ENCODE measurements at places on chromosomes 5 and 9.

DNA sequence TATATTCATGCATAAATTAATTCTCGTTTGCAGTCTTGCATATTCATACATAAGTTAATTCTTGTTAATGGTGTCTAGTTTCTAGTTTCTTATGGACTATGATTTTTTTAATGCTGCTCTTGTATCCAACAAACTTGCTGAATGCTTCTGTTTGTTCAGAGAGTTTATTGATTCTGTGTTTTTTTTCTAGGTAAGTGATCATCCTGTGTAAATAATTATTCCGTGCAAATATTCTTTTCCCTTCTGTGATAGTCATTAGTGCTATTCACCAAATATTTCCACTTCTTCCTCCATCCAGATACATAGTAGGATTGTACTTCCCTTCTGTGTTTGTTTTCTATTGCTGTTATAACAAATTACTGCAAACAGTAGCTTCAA lies 35.8 kb upstream of the SHISAL2B start:
- no peaks in the 10 kb centered on the region for H3K4me1 ChIP-seq
- no peaks in the 10 kb centered on the region for H3K27me3 ChIP-seq
- no peaks in the 10 kb centered on the region for H3K36me3 ChIP-seq
- no peak overlapping the region for H3K27ac ChIP-seq
- no peak overlapping the region for H3K4me3 ChIP-seq
- no peak for DNase-seq

GRCh38 chr5:169647566-169647965 lies 10.5 kb downstream of the DOCK2 start:
- peaks cover 62% of the 10 kb centered on the region for H3K36me3 ChIP-seq
- no peak overlapping the region for H3K4me3 ChIP-seq
- no peak for DNase-seq
- H3K27me3 ChIP-seq = no peaks in the 10 kb centered on the region
- peak overlapping the region; percentile 2 for H3K27ac ChIP-seq

DNA sequence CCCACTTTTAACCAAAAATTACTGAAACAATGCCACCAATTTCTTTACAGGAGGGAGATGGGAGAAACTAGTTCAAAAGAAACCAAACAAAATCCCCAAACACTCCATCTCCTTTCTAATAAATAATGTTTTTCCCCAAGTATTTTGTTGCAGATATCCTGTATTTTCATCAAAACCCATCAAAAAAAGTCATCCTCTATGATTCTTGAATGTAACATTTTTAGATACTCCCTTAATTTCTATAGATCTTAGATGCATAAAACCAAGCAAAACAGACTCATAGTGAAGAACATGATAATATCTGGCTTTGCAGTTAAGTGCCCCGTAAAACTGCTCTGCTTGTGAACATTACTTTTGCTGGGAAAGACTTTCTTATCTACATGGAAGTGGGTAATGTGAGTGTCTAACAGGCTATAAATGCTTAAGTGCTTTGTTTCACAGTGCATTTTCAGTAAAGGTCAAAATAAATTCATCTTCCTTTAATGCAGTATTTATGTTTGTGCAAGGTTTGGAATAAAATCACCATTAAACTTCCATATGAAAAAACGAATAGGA lies 77.3 kb upstream of the TBCA start:
- H3K4me3 ChIP-seq = no peak overlapping the region
- no peak for DNase-seq
- H3K27ac ChIP-seq = no peak overlapping the region
- no peaks in the 10 kb centered on the region for H3K36me3 ChIP-seq
- H3K4me1 ChIP-seq = peaks cover 12% of the 10 kb centered on the region

GRCh38 chr5:111580956-111581355 lies 68.6 kb upstream of the STARD4 start:
- no peak for DNase-seq
- H3K27ac ChIP-seq = no peak overlapping the region
- no peak overlapping the region for H3K4me3 ChIP-seq
- peaks cover 8% of the 10 kb centered on the region for H3K4me1 ChIP-seq

DNA sequence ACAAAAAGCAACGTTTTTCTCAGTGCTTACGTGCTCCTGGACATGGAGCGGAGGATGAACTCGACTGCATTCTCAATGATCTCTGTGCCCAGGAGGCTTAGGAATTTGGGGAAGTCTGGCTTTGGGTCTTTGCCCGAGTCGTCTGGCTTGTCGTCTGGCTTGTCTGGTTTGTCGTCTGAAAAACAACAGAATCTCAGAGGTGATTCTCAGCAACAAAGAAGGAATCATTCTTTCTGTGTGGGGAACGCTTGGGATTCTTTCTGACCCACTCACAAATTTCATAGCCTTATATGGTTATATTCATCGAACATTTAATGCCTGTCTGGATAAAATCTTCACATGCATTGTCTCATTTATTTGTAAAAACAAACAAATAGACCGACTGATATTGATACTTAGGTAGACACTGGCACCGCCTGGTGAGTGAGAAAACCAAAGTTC lies 4.7 kb downstream of the C5orf46 start:
- H3K4me1 ChIP-seq = no peaks in the 10 kb centered on the region
- no peaks in the 10 kb centered on the region for H3K36me3 ChIP-seq
- no peak overlapping the region for H3K27ac ChIP-seq

DNA sequence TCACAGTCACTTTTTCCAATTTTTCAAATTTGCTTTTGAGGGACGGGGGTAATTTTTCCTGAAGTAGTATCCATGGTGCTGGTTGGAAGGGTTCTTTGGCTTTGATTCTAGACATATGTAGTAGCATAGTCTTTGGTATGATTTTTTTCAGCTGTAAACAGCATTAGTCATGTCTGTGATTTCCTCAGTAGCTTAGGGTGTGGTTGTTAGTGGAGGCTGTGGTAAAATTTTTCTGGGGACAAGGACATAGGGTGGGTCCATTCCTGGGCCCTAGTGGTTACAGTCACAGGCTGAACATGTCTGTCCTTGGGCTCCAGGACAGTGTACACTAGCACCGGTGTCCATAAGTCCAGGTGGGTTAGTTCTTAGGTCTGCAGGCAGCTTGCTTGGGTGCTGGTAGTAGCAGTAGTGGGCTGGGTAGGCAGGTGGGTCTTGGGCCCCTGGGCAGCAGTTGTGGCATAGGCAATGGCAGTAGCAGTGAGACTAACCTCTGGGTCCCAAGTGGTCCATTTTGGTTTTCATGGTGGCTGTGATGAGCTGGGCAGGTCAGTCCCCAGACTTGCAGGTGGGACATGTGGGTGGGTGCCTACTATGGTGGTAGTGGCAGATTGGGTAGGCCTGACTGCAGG lies 100.0 kb upstream of the CXCL14 start:
- no peaks in the 10 kb centered on the region for H3K4me1 ChIP-seq
- no peaks in the 10 kb centered on the region for H3K36me3 ChIP-seq
- no peak overlapping the region for H3K4me3 ChIP-seq
- H3K27me3 ChIP-seq = no peaks in the 10 kb centered on the region
- H3K27ac ChIP-seq = no peak overlapping the region

DNA sequence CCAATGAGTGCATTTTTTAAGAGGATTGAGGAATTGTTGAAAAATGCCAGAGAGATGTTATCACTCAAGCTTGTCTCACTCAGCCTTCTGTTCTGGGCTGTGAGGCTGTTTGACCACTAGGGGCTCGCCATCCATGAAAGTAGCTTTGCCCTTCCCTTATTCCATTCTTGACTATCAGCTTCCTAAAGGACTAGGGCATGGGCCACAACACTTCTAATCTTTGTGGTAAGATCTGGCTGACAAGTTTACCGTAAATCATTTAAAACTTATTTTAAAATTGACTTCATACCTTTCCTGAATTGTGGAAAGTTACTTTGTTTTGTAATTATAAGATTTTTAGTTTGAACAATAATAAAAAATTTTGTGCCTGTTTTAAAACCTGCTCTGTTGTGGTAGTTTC lies 49.5 kb downstream of the TJP2 start:
- H3K27me3 ChIP-seq = no peaks in the 10 kb centered on the region
- H3K4me1 ChIP-seq = no peaks in the 10 kb centered on the region
- H3K36me3 ChIP-seq = peaks cover 3% of the 10 kb centered on the region
- DNase-seq = no peak
- no peak overlapping the region for H3K27ac ChIP-seq

DNA sequence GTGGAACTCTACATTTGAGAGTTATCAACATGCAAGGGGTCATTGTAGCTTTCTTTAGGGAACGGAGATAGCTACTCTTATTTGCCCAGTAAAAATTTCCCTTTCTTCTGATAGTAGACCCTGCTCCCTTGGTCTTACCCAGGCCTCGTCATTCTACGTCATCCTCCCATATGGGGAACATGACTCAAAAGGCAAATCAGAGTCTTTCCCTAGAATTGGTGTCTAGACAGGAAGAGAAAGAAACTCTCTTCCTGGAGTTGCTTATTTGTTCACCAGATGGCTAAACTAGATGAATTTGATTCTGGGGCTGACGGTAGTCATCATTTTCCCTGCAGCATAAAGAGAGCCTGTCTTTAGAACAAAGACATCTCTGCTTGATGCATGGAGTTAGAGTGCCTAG lies 12.2 kb upstream of the SLC38A9 start:
- DNase-seq = no peak
- H3K36me3 ChIP-seq = no peaks in the 10 kb centered on the region
- no peak overlapping the region for H3K4me3 ChIP-seq
- H3K27me3 ChIP-seq = no peaks in the 10 kb centered on the region
- H3K4me1 ChIP-seq = no peaks in the 10 kb centered on the region

- DNase-seq = no peak
- no peaks in the 10 kb centered on the region for H3K36me3 ChIP-seq
- no peak overlapping the region for H3K4me3 ChIP-seq
- no peak overlapping the region for H3K27ac ChIP-seq
- peaks cover 21% of the 10 kb centered on the region for H3K4me1 ChIP-seq
These were observed 36.0 kb downstream of the MED27 start for GRCh38 chr9:132043708-132044107.

DNA sequence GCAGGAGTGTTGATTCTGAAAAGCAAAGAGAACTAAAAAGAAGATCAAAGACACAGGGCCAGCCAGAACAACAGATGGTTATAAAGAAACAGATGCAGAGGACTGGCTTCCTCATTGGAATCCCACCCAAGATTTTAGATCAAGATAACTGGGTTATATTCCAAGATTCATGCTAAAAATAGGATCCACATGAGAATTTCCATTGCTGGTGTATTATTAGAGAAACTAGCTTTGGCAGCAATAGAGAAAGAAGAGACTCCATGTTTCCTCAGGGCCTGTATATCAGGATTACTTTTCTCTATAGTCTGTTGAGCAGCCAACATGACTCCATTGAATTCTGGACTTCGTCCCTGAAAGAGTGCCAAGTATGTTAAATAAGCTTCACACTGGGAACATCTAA lies 367.3 kb downstream of the TUSC1 start:
- no peaks in the 10 kb centered on the region for H3K36me3 ChIP-seq
- no peak overlapping the region for H3K27ac ChIP-seq
- no peak for DNase-seq
- no peaks in the 10 kb centered on the region for H3K27me3 ChIP-seq
- no peak overlapping the region for H3K4me3 ChIP-seq

DNA sequence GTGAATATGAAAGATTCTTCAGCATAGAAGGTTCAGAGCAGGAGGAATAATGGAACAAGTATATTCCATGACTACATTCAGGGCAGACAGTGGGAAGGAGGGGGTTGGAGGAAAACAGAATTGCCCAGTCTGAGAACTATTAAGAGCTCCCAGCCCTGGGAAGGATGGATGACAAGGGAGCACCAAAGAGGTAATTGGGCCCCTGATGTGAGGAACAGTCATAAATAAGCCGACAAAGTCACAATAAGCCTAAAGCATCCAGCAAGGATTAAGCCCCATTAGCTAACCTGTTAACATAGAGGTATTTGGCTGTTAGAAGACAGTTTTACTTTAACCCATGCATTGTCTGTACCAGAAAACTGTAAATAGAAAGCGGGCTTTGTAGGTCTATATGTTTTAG lies 348.7 kb upstream of the SEMA6A start:
- no peaks in the 10 kb centered on the region for H3K36me3 ChIP-seq
- no peaks in the 10 kb centered on the region for H3K27me3 ChIP-seq
- no peak for DNase-seq
- no peak overlapping the region for H3K27ac ChIP-seq
- no peaks in the 10 kb centered on the region for H3K4me1 ChIP-seq

DNA sequence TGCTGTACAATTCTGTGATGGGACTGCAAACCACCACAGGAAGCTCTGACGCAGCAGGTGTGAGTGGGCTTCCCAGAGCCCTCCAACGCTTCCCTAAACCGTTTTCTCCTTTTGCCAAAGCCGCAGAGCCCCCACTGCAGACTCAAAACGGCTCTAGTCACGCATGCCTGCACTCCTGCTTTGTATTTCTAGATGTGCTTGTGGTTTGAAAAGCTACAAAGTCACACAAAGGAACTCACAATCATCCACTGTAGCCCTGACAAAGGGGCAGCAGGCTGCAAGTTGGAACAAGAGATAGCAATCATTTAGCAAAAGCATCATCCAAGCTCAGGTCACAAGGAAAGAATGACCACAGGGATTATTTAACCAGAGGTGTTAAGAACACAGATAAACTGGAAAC lies 79.3 kb downstream of the PTPN3 start:
- H3K27ac ChIP-seq = peak overlapping the region; percentile 44
- H3K36me3 ChIP-seq = no peaks in the 10 kb centered on the region
- DNase-seq = peak; percentile 23
- peaks cover 35% of the 10 kb centered on the region for H3K4me1 ChIP-seq
- H3K4me3 ChIP-seq = no peak overlapping the region

- H3K4me3 ChIP-seq = no peak overlapping the region
- peaks cover 3% of the 10 kb centered on the region for H3K36me3 ChIP-seq
- no peaks in the 10 kb centered on the region for H3K4me1 ChIP-seq
- H3K27me3 ChIP-seq = peaks cover 10% of the 10 kb centered on the region
- no peak for DNase-seq
These were observed 156.4 kb upstream of the RUSC2 start for GRCh38 chr9:35333551-35333950.

DNA sequence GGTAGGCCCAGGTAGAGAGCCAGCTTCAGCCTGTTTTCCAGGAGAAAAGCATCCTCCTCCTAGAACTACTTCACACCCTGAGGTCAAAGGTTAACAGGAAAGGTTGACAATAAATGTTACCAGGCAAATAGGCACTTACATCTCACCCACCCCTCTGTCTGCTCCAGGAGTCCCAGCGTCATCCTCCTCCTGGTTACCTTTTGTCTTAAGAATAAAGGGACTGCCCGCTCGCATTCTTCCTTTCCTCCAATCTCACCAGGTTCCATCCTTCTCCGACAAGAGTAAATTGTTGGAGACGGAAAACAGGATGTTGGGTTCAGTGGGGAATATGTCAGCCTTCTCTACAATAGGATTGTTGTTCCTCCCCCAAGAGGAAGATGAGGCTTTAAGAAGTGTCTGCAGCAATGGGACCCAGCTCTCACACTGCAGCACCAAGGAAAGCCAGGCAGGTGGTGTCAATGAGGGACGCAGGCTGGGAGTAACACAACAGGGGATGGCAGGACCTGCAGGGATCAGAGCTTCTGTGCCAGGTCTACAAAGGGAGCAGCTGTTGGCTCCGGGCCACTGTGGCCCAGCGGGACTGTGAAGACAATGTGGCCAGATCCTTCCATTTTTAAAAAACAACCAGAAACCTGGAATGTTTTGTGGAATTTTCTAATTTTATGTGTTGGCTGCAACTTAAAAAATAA lies 29.0 kb downstream of the FAT2 start:
- peaks cover 3% of the 10 kb centered on the region for H3K27me3 ChIP-seq
- no peak overlapping the region for H3K27ac ChIP-seq
- H3K4me1 ChIP-seq = no peaks in the 10 kb centered on the region
- H3K4me3 ChIP-seq = no peak overlapping the region

GRCh38 chr5:43101491-43101890 lies 19.2 kb upstream of the ZNF131 start:
- DNase-seq = no peak
- H3K27me3 ChIP-seq = no peaks in the 10 kb centered on the region
- no peak overlapping the region for H3K27ac ChIP-seq
- H3K4me1 ChIP-seq = peaks cover 31% of the 10 kb centered on the region
- H3K4me3 ChIP-seq = no peak overlapping the region
- no peaks in the 10 kb centered on the region for H3K36me3 ChIP-seq

GRCh38 chr9:130663977-130664250 lies 480 bp upstream of the PRDM12 start:
- H3K4me1 ChIP-seq = peaks cover 14% of the 10 kb centered on the region
- H3K27me3 ChIP-seq = peaks cover 93% of the 10 kb centered on the region
- H3K4me3 ChIP-seq = no peak overlapping the region
- no peak for DNase-seq
- no peaks in the 10 kb centered on the region for H3K36me3 ChIP-seq
